ENCODE measurements at places on chromosomes 1 and 21.

- peak; percentile 99 for DNase-seq
Measured at GRCh38 chr1:185351734-185352466, 34.9 kb upstream of the IVNS1ABP start.

DNA sequence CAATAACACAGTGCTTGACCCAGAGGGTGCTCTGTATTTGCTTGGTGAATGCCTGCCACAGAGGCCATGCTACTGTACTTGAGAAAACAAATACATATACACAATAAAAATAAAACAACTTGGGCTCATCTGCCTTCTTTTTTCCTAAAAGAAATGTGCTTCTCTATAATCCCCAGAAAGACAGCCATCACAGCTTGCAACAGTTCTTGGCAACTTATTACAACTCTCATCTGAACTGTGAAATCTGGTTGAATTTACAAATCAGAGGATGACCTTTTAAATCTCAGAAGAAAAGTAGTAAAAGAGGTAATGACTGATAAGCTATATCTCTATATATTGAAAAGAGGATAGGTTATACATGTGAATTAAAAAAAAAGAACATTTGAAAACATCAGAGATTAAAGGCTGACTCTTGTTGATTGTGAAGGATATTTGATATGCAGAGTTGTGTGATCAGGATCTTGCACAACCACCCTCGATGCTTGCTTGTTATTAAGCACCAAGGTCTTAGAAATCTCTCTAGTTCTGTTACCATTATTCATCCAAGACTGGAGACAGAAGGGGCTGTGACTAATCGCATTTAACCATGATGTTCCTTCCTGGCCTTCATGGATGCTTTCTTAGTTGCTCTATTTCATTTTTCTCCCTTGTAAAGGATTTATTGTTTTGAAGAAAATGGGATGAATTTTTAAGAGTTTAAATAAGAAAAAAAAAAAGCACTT is 213.4 kb downstream of the APP start:
- no peak for DNase-seq

DNA sequence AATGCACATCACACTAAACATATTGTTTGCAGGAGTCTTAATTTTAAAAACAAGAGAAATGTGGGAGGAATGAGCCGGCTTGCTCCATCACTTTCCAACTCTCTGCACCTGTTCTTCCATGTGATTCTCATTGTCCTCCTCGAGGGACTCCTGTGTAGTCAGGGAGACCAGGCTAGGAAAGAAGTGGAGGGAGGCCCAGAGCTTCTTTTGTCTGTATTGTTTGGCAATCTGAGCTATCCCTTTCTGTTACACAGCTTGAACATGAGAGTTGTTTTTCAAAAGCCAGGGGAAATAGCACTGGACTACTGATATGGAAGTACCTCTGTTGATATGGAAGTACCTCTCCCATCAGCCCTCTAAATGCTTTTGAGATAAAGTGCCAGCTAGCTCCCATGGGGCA is 18.8 kb upstream of the LRRC8D start:
- no peak for DNase-seq

- DNase-seq: no peak
Measured at GRCh38 chr1:188386666-188387065, 1557.9 kb downstream of the PLA2G4A start.

- DNase-seq: no peak
Measured at GRCh38 chr1:40303051-40303771, 13.9 kb downstream of the COL9A2 start.

Data from NCI-H526 (cell line).